Activated naive CD4-positive, alpha-beta T cell treated with anti-CD3 and anti-CD28 coated beads, Interleukin-2, amount 10 ng/mL, durations not matched to agents 7 days and 5 days (primary cell): ENCODE measurements at places on chromosomes 12 and 14.
A peak's percentile ranks its signal among the peaks of the same experiment; 100 is the strongest.

GRCh38 chr12:108295641-108296040 lies 43.5 kb downstream of the CMKLR1 start:
- no peak for DNase-seq

- DNase-seq: peak; percentile 96
These were observed at the start of the genes ZNF10 and ZNF891 for GRCh38 chr12:133130038-133130807. Gene ZNF10, plus strand, starts transcription at chr12:133130627. Its CDS starts 13,866 bp downstream, at chr12:133144493. Gene ZNF891, minus strand, starts transcription at chr12:133130274. Its CDS starts 8,356 bp downstream, at chr12:133121918.

GRCh38 chr14:80615831-80616230 lies 325.7 kb downstream of the CEP128 start:
- DNase-seq: no peak

GRCh38 chr12:75859868-75860267 lies 171.7 kb downstream of the PHLDA1 start:
- no peak for DNase-seq

- peak; percentile 49 for DNase-seq
These were observed 4.8 kb upstream of the DGLUCY start for GRCh38 chr14:91108941-91109611.

DNA sequence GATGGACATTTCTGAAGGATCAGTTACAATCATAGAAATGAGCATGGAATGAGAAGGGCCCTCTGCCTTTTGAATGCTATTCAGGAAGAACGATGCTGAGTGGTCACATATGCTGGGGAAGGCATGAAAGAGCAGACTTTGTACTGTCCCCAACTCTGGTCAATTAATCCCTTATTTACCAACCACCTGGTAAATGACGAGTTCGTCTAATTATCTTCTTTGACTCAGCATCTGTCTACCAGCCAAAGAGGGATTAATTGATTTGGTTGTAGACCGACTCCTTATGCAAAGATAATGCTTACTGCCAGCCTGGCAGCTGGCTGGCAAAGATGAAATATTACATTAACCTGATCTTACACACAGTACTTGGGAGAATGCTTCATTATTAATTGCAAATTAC lies 152.2 kb downstream of the CHST11 start:
- no peak for DNase-seq

DNA sequence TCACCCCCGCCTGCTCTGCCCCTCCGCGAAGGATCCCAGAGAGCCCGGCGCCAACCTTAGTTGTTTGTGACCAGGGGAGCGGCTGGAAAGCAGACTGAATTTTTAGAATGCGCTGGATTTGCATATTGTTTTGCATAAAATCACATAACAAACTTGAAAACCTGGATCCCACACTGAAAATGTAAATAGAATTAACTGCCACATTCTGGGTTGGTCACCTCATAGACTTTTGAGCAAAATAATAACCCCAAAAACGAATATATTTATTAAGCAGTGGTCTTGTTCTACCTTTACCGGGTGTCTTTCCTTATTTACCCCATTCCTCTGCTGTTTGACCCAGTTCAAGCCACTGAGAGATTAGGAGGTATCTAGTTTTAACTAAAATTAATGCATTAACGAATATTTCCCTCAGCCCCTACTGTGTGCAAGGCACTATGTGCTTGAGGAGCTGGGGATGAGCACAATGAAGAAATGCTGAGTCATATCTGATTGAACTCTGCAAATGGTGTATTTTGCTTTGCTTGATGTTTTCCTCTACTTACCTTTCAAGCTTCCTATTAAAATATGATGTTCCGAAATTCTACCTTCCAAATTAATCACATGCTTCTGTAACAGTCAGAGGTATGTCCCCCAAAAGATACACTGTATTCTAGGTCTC lies 438 bp upstream of the EGLN3 start:
- no peak for DNase-seq

- DNase-seq: no peak
These were observed 29.5 kb downstream of the ABHD12B start for GRCh38 chr14:50901361-50901760.

DNA sequence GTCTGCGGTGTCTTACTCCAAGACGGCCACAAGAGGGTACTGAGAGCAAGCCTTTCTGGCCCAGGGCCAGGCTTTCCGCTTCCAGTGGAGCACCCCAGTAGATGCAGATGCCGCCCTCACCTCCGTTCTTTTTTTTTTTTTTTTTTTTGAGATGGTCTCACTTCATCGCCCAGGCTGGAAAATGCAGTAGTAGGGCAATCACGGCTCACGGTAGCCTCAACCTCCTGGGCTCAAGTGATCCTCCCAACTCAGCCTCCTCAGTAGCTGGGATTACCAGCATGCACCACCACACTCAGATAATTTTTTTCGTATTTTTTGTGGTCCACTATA lies 5.6 kb upstream of the LBHD2 start:
- peak; percentile 82 for DNase-seq

- DNase-seq: peak; percentile 70
These were observed 82.2 kb downstream of the PPP2R5C start for GRCh38 chr14:101843665-101844064.

DNA sequence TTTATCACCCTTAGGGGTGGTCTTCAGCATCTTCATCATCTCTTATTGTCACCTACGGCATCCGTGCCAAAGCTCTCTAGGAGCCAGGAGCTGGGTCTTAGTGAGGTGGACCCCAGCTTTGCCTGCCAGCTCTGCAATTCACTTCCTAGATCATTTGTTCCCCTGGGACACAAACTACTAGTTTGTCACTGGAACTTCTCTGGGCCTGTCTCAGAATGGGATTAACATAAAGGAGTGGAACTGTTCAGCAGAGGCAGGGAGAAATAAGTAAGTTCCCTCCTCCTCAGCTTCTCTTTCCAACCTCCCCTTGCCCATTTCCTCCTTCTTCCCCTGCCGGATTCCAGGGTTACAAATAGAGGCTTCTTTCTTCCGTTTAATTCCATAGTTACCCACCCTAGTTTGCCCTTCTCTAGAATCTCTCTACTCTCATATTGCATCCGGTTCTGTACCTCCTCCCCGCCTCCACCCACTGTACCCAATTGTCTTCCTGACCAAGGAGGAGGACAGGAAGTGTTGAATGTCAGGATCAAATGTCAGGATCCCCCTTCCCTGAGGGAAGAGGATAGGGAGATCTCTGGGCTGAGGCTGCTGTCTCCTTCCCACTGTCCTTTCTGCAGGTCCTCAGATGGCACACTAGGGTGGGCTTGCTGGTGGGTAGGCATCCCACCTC lies 25.0 kb downstream of the LARP4 start:
- no peak for DNase-seq

GRCh38 chr14:86027990-86028389 lies 498.0 kb downstream of the FLRT2 start:
- no peak for DNase-seq

- no peak for DNase-seq
These were observed 711.9 kb upstream of the TMEM132C start for GRCh38 chr12:127555071-127555470.

DNA sequence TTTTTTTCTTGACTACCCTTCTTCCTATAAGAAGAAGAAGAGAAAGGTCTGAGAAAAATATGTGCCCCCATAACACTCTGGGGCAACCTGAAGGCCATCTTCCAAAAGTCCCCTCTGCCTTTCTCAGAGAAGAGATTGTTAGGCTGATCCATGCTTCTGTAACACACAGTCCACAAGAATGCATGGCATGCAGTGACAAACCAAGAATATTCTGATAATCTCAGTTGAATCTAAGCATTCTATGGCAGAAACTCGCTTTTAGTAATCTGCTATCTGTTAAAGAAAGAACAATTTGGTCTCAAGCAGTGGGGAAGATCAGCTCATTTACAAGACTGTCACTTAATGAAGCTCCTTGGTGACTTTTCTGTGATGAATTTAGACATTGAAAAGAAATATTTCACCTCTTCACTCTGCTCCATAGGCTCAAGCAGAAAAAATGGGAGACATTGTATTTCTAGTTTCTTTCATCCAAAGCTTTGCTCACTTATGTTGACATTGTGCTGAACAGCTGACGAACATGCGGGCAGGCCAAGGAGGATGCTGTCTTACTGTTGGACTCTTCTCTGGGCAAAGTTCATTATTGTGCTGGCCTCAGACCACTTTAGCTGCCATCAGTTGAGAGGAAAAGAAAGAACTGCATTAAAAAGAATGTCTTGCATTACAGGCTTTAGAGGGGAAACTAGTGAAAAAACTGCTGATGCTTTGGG lies 957.1 kb downstream of the DIO2 start:
- DNase-seq: no peak

GRCh38 chr12:38056701-38057689 lies 259.6 kb upstream of the ALG10B start:
- DNase-seq: no peak

- peak; percentile 73 for DNase-seq
These were observed 3.0 kb downstream of the WNT1 start for GRCh38 chr12:48980953-48981756.

DNA sequence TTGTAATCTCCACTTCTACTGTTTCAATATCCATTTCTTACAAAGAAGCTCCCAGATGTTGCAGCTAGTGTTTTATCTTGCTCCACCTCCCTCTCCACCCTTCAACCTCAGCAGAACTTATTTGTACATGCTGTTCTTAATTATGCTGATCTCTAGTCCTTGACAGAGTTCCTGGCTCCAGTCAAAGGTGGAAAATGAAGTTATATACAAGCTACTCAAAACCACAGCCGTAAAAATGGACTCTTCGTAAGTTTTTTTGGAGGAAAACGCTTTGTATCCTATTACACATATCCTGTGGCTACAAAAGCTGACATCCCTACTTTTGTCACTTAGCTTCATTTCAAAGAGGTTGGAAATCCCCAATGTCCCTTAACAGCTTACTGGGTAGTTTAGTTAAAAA lies 1.3 kb downstream of the CLEC1A start:
- DNase-seq: no peak

DNA sequence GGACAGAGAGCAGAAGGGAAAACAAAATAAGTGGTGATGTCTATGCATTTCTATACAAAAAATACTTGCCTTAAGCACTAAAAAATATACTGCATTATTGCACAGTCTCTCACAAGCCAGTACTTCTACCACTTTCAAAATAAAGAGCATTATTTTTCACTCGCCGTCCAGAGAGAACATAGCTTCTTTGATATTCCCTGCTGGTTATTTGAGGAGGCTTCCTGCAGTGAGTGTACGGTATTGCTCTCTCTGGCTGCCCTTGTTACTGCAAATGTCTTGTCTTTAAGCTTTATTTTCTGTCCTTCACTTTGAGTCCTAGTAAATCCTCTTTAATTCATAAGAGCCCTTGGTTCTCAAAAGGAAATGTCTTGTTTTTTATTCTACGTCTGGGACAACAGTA lies 81.1 kb downstream of the EML1 start:
- DNase-seq: no peak

GRCh38 chr14:69879175-69880043 lies at the start of gene SMOC1:
Gene SMOC1, plus strand, starts transcription at chr14:69879416. Its CDS starts 263 bp downstream, at chr14:69879679.
- DNase-seq: no peak

DNA sequence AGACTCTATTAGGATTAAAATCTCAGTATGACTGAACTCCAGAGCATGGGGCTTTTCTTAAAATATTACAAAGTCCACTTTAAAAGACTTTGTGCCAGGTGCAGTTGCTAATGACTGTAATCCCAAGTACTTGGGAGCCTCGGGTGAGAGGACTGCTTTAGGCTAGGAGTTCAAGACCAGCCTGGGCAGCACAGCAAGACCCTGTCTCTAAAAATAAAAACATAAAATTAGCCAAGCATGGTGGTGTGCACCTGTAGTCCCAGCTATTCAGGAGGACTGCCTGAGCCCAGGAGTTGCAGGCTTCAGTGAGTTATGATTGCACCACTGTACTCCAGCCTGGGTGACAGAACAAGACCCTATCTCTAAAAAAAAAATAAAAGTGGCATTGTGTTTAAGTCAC lies 33.2 kb downstream of the ATF7 start:
- DNase-seq: no peak

DNA sequence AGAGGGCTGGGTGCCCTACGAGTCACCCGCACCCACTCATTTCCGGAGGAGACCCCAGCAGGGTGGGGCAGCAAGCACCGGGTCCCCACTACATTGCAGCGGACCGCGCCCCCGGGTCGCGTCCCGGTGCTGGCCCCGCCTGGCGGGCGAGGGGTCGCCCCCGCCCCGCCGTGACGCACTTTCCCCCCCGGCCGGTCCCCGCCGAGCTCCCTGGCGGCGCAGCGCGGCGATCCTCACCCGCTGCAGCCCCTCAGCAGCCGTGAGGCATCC lies 106.1 kb downstream of the PRICKLE1 start:
- peak; percentile 24 for DNase-seq

- DNase-seq: no peak
These were observed 32.8 kb downstream of the MIA2 start for GRCh38 chr14:39266525-39266870.

DNA sequence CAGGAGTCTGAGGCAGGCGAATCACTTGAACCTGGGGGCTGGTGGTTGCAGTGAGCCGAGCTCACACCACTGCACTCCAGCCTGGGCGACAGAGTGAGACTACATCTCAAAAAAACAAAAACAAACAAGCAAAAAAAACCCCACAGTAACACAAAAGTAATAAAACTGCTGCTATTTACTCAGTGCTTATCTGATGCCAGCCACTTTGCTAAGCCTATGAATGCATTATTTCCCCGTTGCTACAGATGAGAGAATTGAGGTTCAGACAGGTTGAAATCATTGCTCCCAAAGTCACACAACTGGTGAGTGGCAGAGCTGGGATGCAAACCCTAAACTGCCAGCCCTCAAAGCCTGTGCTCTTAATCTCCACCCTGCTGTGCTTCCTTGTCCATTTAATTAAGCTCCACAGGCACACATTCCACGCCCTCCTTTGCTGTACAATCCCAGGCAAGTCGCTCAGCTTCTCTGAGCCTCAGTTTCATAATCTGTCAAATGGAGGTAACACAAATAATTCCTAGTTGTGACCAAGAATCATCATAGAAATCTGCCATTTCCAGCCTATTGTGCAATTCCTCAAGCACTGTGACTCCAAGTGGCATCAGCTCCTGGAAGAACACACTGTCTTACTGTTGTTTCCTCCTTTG lies 5.7 kb upstream of the OAS3 start:
- DNase-seq: no peak

- DNase-seq: no peak
These were observed 8.6 kb upstream of the CHD4 start for GRCh38 chr12:6615802-6616201.

DNA sequence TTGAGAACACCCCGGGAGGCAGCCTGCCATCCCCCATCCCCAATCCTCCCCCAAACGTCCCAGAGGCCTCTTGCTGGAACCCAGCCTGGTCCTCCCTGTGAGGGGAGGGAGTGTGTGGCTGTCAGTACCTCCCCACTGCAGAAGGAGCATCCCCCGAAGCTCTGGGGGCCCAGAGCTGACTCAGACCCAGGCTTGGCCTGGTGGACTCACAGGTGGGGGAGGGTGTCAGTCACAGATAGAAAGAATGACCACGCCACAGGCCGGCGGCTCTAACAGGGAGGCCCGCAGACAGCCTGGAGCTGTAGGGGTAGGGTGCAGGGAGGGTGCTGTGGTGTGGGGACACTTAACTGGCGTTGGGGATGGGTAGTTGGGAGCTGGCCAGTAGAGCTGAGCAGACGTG lies 5.3 kb downstream of the HHIPL1 start:
- DNase-seq: no peak

GRCh38 chr12:6095269-6095668 lies 29.2 kb downstream of the VWF start:
- no peak for DNase-seq

DNA sequence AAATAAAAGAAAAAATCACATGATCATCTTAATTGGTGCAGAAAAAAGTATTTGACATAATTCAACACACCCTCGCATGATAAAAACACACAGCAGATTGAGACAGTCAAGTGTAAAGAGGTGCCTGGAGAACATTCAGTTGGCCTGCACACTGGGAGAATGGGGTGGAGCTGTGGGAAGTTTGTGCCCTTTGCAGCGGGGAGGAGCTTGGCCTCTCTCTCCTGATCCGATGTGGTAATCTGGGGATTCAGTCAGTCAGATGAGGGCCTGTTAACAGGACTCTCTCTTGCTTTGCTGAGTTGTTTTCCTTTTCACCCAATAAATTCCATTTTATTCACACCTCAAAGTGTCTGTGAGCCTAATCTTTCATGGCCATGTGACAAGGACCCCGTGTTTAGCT lies 5.9 kb downstream of the SERPINA6 start:
- DNase-seq: no peak
